ENCODE measurements at places on chromosomes 16 and 17. TPM values are rescaled to one million over a fixed set of nuclear protein-coding genes. Genes with fewer than 3 reads are reported as not detected.

WBP2 gene
- total RNA-seq = 24.9 TPM

SLFN11 gene
- 11.3 TPM for total RNA-seq

PRAC1 gene
- not detected for total RNA-seq

MT1G gene
- total RNA-seq = 52.1 TPM

PDE6G gene
- total RNA-seq = not detected

CES5A gene
- not detected for total RNA-seq

CASKIN1 gene
- total RNA-seq = not detected

HES7 gene
- not detected for total RNA-seq

EFNB3 gene
- total RNA-seq = 0.70 TPM

SRR gene
- 20.3 TPM for total RNA-seq

MEIOB gene
- not detected for total RNA-seq

KRT40 gene
- total RNA-seq = not detected

SOCS7 gene
- 5.9 TPM for total RNA-seq

MAP2K3 gene
- 53.6 TPM for total RNA-seq

KRTAP4-3 gene
- not detected for total RNA-seq

LITAFD gene
- not detected for total RNA-seq

HOXB13 gene
- not detected for total RNA-seq

TMC8 gene
- total RNA-seq = 1.2 TPM

SLC5A2 gene
- not detected for total RNA-seq

MT3 gene
- total RNA-seq = not detected

ASB16 gene
- total RNA-seq = not detected

CACNG5 gene
- not detected for total RNA-seq

HOXB9 gene
- not detected for total RNA-seq

KRTAP17-1 gene
- total RNA-seq = not detected

CYLD gene
- 45.9 TPM for total RNA-seq

NUBP1 gene
- total RNA-seq = 18.9 TPM

CDRT15 gene
- not detected for total RNA-seq

CHRNE gene
- not detected for total RNA-seq

KRTAP2-2 gene
- total RNA-seq = not detected

COX6A2 gene
- total RNA-seq = not detected

NPIPA3 gene
- 0.79 TPM for total RNA-seq

EVI2A gene
- total RNA-seq = 5.6 TPM

MYL4 gene
- total RNA-seq = not detected

KRT12 gene
- not detected for total RNA-seq

C16orf54 gene
- total RNA-seq = 3.4 TPM

HLF gene
- 19.8 TPM for total RNA-seq

NOXO1 gene
- total RNA-seq = 0.99 TPM

CDK3 gene
- 4.4 TPM for total RNA-seq

C17orf67 gene
- 0.70 TPM for total RNA-seq

IKZF3 gene
- 2.1 TPM for total RNA-seq

EMP2 gene
- 108 TPM for total RNA-seq
